ENCODE measurements at places on chromosomes 16 and 17.

- no peak for DNase-seq
These were observed 556.9 kb upstream of the CDH5 start for GRCh38 chr16:65809627-65810026.

- no peak for DNase-seq
These were observed 5.9 kb downstream of the CD300LB start for GRCh38 chr17:74525465-74525725.

DNA sequence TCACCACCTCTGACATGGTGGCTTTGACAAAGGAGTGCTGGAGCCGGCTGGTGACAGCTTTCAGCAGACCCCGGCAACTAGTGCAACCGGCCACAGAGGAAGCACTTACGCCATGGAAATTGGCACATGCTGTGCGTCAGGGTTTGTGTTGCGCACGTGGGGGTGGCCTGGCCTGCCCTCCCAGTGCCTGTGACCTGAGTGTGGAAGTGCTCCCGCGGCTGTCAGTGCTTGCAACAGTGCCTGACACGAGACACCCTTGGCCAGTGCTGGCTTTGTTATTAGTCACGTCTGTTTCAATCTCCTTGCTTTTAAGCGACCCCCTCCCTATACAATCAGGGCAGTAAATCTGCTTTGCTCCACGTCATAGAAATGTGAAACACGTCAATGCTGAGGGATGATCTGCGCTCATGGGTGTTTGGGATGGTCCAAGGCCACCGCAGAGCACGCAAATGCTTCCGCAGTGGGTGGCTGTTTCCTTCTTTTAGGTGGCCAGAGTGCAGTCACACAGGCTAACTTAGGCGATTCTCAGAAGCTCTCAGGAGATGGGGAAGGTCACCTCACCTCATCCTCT lies 64.3 kb downstream of the PGS1 start:
- DNase-seq = no peak

GRCh38 chr16:65500007-65500406 lies 378.1 kb upstream of the CDH11 start:
- DNase-seq = no peak

- no peak for DNase-seq
These were observed 23.1 kb upstream of the DOC2B start for GRCh38 chr17:204427-205147.

DNA sequence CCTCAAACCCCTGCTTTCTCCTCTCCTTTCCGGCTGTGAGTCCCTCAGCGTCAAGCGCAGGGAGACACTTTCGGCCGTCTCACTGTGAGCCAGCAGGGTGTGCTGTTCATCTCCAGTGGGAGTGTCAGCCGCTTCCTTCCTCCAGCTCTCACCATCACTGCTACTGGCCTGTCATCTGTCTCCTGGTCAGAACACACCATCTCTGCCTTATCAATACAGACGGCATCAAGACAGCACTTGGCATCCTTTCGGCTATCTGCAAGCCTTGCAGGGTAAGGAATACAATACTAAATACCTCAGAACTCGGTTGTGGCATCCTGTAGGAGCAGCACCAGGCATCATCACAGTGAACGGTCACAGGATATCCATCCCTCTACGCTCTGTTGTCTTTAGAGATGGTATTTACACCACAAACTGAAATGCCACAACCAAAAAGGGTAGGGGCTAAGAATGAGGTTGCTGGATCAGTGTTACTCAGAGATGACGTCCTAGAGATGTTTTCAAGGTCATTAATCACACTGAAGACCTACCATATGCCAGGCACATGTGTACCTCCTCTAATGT lies 20.7 kb upstream of the CMTM4 start:
- DNase-seq = peak; percentile 33

DNA sequence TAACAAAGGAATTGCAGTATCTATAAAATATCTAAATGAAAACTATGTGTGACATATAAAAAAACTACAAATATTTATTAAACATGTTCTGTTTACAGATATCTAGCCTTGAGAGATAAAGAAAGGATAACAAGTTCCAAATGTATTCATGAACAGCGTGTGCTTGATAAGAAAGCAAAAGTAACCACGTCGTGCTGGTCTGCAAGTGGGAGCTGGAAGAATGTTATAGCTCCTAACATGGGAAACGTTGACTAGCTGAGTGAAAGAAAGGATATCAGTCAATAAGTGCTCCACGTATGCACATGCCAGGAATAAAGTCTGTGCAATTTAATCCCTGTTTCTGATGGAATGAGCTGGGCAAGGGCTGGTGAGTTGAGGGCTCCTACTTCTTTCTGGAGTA lies 71.2 kb upstream of the CDYL2 start:
- no peak for DNase-seq

GRCh38 chr17:33686171-33686570 lies 393.1 kb upstream of the ASIC2 start:
- peak; percentile 65 for DNase-seq

DNA sequence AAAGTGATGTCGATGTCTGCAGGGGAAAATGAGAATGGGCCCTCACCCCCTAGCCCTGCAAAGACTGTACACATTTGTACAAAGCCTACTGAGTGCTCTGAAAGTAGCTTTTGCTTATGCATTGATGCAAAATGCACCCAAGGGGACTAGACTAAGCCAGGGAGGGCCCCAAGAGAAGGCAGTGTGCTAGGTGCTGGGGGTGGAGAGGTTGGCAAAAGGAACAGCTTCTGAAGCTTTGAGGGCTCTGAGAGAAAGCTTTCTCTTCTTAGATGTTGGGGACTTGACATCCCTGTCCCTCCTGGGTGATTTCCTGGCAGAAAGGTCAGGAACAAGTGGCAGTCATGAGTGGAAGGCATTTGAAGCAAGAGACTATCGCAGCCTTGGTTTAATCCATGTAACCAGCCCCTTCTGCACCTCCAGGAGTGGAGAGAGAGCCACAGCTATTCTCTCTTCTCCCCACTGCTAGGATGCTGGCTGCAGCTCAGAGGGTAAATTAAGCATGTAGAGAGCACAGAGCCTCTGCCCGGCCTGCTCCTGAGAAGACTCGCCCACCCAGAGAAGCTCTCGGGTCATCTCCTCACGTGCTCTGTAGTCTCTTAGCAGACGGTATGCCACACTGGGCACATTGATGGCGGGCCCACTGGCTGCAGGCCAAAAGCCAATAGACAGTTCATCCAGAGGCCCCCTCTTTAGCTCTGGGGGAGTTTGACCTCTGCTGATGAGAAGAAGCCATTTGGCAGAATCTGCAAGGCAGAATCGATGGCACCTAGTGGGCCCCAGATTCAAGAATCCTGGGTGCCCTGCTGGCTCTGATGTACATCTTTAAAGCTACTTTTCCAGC lies 221.4 kb downstream of the MSI2 start:
- DNase-seq = no peak

DNA sequence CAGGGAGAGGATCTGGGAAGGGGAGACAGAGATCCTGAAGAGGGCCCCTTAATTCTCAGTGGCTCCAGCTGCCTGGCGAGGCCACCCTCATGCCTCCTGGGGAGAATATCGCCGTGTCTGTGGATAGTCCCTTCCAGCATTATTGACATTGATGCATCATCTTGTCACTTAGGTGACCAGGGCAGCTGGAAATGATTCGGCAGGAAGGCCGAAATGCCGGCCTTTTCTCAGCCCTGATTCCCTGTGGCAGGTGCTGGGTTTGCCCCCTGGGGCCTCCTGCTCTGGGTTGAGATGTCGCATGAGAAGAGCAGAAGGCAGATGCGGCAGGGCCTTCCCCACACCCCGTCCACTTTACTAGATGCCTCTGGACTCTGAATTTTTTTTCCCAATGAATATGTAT lies 89.5 kb downstream of the RAP1GAP2 start:
- no peak for DNase-seq

DNA sequence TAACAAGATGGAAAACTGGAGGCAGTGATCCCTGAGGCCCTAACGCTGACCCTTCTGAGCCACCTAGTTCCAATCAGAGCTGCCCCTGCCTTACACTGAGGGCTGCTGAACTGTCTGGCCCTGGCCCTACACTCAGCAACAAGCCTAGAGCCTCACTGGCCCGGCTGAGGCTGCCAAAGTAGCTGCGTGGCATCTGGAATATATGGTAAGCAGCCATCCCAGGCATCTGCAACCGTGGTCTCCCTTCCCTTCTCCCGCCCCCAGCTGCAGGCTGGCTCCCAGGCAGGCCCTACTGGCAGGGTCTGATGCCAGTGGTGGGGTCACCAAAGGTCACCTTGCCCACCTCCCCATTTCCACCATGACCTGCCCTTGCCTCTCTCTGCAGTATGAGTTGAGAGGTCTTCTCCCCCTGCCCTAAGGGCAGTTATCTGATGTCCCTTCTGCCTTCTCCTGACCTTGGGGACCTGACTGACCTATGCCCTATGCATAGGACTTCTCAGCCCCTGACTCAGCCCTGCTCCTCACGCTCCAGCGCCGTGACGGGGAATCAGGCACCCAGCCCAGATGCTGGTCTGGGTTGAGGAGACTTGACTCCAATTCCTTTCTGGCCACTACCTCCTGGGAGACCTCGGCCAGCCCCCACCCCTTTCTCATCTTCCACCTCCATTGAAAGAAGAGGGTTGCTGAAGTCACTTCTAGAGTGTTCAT lies 45.3 kb downstream of the CPNE2 start:
- no peak for DNase-seq

DNA sequence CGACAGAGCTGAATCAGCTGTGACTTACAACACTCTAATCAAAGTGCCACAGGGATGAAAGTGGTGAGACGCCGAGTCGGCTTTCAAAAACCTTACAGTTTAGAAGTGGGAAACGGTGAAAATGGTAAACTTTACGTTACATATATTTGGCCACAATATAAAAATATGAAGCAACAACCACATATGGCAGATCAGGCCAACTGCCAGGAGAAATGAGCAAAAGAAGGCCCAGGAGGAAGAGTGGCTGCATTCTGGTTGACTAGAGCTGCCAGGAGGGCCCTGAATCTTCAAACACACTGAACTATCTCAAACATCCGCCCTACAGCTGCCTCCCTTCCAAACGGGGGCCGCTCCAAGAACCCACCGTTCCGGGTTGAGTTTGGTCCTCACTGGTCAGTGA lies 56.3 kb downstream of the MRM3 start:
- no peak for DNase-seq

DNA sequence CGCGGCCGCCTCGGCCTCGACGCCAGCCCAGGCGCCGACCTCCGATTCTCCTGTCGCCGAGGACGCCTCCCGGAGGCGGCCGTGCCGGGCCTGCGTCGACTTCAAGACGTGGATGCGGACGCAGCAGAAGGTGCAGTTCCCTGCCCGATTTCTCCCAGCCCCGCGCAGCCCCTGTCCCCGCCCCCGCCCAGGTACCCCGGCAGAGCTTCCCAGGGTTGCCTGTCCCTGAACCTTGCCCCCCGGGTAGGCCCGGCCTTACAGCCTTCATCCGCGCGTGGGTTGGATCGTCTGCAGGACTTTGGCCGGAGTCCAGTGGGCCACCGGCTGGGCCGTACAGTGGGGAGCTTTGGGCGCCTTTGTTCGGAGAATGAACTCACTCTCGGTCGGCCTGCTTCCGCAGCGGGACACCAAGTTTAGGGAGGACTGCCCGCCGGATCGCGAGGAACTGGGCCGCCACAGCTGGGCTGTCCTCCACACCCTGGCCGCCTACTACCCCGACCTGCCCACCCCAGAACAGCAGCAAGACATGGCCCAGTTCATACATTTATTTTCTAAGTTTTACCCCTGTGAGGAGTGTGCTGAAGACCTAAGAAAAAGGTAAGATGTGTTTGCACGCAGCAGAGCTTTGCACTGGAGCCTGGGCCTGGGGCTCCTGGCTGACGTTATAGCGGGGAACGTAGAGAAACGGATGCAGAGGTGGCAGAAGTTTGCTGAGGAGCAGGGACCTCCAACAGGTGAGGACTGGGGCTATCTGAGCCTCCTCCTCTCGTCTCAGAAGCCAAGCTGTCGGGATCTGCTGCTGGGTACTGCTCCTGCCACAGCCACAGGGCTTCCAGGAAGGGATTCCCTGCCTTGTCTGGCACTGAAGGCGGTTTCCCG lies 593 bp downstream of the GFER start:
- DNase-seq = no peak

GRCh38 chr17:8188263-8188839 lies 1.6 kb downstream of the BORCS6 start:
- DNase-seq = no peak

DNA sequence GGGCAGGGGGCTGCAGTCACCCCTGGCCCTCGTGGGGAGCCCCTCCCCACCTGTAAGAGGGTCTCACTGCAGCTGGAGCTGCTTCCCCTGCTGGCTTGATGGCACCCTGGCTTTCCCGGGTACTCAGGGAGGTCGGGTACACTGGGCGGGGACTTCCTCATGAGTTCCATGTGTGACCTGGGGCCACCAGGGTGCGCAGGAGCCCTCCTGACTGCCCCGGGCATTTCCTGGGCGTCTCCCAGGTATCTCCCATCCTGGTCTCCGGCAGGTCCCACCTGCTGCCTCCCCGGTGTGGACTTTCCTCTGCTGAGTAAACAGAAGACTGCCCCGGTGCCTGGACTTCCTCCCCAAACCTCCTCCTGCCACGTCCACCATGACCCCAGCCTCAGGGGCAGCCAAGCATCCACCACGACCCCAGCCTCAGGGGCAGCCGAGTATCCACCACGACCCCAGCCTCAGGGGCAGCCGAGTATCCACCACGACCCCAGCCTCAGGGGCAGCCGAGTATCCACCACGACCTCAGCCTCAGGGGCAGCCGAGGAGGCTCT lies 40.9 kb downstream of the CBFA2T3 start:
- no peak for DNase-seq

DNA sequence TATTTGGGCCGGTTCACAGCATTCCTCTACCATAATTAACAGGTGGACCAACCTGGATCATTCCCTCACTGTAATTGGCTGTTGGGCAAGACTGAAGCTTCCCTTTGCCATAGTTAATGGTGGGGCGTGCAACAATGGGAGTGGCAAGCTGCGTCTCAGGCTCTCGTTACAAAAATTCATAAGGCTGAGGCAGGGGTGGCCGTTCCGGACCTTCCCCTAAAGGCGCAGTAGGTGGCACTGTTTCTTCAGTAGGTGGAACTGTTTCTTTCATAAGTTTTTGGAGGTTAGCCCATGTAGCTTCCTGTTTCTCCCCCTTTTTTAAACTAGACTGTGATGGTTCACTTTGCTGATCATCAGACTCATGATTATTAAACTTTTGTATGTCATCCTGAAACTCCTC lies 17.0 kb upstream of the TMC5 start:
- no peak for DNase-seq

GRCh38 chr17:14514973-14515372 lies 214.1 kb downstream of the HS3ST3B1 start:
- no peak for DNase-seq

DNA sequence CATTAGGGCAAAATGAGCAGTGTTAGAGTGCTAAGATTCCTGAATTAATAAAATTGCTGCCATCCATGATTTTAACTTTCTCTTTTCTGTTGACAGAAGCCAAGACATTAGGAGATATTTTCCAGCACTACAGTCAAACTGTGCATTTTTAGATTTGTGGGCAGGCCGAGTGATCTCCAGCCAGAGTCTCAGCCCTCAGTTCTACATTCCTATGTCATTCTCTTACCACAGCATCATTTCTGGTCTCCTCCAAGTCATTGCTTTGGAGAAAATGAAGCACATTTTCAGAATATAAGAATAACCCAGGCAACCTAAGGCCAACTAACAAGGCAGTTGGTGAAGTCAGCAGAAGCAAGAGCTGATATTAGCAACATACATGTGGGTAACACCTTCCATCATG lies 74.6 kb upstream of the NUDT7 start:
- DNase-seq = no peak

All from stimulated activated CD8-positive, alpha-beta memory T cell treated with anti-CD3 and anti-CD28 coated beads, Interleukin-4, amount 100 ng/mL, for 48 hours (primary cell).